ENCODE measurements at places on chromosomes 7 and 10. TPM values are rescaled to one million over a fixed set of nuclear protein-coding genes. Genes with fewer than 3 reads are reported as not detected.

ACADSB gene
- 31.1 TPM for total RNA-seq

ZNF775 gene
- total RNA-seq, result 9.7 TPM

DNA sequence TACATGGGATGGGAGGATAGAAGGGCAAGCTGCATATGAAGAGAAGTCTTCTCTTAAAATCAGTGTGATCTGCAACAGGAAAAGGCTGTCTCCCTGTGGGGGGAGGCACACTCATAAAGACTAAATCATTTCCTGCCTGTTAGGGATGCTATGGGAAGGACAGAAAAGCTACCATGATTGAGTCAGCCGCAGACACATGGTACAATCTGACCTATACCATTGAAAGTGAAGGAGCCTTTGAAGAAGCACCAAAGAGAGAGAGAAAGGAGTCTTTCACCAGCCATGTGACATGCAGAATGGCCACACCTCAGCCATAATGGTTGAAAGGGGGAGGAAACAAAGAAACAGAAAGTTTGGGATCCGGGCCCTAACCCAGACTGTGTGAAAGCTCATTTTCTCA lies 29.1 kb downstream of the NUDCD3 start:
- peaks cover 24% of the 10 kb centered on the region for H3K36me3 ChIP-seq
- no peak for DNase-seq
- H3K4me3 ChIP-seq, result no peak overlapping the region

GRCh38 chr7:139598642-139599041 lies 75.2 kb downstream of the CLEC2L start:
- H3K27ac ChIP-seq, result no peak overlapping the region
- no peaks in the 10 kb centered on the region for H3K4me1 ChIP-seq
- no peak overlapping the region for H3K4me3 ChIP-seq
- no peak for DNase-seq

DNA sequence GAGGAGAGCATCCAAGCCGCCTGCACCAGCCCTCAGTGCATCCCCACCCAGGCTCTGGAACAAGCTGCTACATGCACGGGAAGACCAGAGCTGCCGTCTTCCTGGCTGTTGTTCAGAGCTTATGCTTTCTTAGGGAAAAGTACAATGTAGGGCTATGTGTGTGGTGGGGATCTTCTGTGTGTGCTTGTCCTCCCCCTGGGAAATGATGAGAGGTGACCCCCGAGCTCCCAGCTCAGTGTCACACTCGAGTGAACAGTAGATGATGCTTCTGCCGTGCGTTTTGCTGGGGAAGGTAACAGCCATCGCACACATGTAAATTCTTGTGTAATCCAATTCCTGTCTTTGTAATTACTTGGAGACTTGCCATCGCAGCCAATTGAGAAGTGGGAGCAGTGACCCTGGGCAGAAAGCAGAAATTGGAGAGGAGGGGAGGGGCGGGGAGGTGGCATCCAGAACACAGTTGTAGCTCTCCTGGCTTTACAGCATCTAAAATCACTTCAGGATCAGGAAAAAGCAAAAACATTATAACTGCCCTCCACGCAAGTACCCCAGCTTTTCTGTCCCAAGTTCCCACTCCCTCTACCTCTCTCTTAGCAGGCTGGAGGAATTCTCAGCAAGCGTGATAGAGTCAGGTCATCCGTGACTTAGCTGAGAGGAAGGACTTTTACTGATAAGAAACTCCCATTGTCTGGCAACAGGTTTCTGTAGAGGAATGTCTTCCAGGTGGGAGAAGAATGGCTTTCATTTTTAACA lies 149.6 kb downstream of the TCF7L2 start:
- no peaks in the 10 kb centered on the region for H3K27me3 ChIP-seq
- H3K36me3 ChIP-seq, result peaks cover 64% of the 10 kb centered on the region
- peak; percentile 22 for DNase-seq
- H3K4me1 ChIP-seq, result peaks cover 2% of the 10 kb centered on the region
- no peak overlapping the region for H3K4me3 ChIP-seq

- no peak overlapping the region for H3K4me3 ChIP-seq
- DNase-seq, result no peak
- no peaks in the 10 kb centered on the region for H3K27me3 ChIP-seq
- H3K4me1 ChIP-seq, result peaks cover 10% of the 10 kb centered on the region
- no peak overlapping the region for H3K27ac ChIP-seq
Observed at GRCh38 chr7:22438994-22439393, 61.0 kb downstream of the STEAP1B start.

GRCh38 chr10:34758447-34758996 lies 56.6 kb downstream of the PARD3 start:
- no peaks in the 10 kb centered on the region for H3K36me3 ChIP-seq
- DNase-seq, result no peak
- no peak overlapping the region for H3K4me3 ChIP-seq
- H3K27me3 ChIP-seq, result no peaks in the 10 kb centered on the region
- H3K27ac ChIP-seq, result no peak overlapping the region

DNA sequence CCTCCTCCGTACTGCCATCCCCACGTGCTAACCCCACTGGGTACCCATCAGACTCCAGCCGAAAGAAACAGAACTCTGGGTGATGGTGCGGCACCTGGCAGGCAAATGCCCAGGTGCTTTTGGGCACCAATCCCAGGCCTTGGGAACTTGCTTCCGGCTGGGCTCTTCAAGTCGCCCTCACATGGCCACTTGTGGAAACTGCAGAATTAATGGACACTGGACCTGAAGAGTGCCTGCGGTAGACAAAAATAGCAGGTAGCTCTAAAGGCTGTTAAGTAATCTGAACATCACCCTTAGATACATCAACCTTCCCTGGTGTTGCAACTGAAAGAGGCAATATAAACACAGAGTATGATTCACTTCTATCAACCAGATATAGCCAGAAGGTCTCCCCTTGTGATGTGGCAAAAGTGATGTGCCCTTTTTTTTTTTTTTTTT lies 644.4 kb downstream of the GRM8 start:
- no peak overlapping the region for H3K27ac ChIP-seq
- H3K36me3 ChIP-seq, result peaks cover 4% of the 10 kb centered on the region
- no peaks in the 10 kb centered on the region for H3K27me3 ChIP-seq
- H3K4me1 ChIP-seq, result no peaks in the 10 kb centered on the region
- peak; percentile 84 for DNase-seq

DNA sequence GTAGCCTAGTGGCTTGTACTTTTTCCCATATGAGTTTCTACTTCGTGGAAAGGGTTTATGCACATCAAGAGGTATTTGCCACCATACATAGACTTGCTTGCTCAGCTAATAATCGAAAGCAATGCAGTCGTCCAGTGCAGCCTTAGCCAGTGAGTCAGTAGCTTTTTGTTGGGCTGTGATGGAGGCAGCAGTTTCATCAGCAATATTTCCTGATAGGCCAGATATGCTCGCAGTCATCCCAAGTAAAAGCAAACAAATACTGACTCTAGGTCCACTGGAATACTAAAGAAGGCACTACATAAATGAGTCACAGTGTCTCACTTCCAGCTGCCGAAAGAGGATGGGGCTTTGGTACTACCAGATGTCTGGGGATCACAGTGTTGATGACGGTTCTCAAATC lies 2.1 kb upstream of the BNIP3 start:
- H3K27ac ChIP-seq, result no peak overlapping the region
- peaks cover 9% of the 10 kb centered on the region for H3K27me3 ChIP-seq
- no peak overlapping the region for H3K4me3 ChIP-seq
